IPS-NIHi11 (cell line): ENCODE measurements at places on chromosomes 5 and 9.

DNA sequence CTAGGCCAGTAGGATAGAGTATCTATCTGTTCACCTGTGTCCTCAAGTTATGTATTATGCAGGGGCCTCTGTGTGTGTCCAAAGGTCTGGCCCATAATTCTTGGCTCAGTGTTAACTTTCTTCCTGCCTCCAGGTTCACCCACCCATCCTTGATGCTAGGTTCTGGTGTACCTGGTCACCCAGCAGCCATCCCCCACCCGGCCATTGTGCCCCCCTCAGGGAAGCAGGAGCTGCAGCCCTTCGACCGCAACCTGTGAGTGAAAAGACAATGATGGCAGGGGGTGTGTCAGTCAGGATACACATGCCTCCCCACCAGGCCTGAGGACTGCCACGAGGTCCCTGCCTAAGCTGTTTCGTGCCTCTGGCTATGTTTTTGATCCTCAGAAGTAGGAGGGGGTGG is 27.6 kb downstream of the TCF7 start:
- DNase-seq, result no peak

DNA sequence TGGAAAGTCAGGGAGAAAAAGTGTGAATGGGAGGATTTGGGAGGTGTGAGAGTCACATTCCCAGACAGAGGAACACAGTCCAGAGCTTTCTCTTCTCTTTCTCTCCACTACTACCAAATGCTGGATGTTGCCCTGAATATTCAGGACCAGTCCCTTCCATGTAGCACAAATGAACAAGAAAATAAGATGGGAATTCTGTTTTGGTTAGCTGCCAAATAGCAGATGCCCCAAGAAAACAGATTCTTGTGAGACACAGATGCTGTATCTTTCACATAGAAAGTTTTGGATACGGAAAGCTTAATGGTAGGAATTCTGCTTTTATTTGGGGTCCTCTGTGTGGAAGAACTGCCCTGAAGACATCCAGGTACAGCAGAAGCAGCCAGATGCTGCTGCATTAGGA is 37.8 kb downstream of the PRLR start:
- DNase-seq, result no peak

DNA sequence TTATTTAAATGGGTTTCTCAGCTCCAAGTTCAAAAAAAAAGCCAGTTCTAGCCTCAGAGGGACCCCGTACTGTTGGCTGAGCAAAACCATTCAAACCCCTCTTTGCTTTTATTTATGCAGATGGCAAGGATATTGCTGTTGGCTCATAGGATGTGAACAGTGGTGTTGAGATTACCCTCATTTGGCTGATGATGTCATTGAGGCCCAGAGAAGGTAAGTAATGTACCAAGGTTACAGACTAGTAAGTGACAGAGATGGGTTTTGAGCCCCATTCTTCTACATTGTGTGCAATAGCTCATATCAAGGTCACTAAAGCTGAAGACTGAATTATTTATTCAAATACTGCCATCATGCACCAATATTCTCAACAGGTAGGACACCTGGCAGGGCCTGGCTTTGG is 122.2 kb upstream of the PCA3 start:
- no peak for DNase-seq

GRCh38 chr5:180306796-180307195 is 14.9 kb upstream of the MAPK9 start:
- DNase-seq, result no peak

GRCh38 chr5:147046281-147046680 is 167.7 kb upstream of the PPP2R2B start:
- DNase-seq, result no peak

GRCh38 chr5:14727928-14728458 is 63.5 kb downstream of the OTULIN start:
- DNase-seq, result no peak

DNA sequence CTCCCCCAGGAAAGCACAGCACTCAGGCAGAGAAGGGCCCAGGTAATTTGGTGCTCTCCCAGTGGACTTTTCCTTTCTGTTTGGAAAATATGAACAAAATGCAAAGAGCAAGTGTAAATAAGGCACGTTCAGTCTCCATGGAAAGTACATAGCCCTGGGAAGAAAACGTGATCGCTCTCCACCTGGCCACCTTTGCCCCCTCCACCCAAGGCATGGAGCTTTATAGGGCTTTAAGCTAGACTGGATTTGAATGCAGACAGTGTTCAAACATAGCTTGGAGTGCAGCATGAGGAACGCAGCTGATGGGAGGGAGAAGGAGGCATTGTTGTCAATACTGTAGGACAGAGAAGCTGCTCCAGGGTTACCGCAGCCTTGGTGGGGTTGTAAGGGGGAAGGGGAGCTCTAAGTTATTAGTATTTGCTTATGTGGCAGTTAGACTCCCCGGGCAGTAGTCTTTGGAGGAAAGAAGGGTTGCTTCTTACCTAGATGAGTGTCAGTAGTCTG is 500.2 kb downstream of the SPOCK1 start:
- no peak for DNase-seq
